ENCODE measurements at places on chromosomes 5 and 9.
A peak's percentile ranks its signal among the peaks of the same experiment; 100 is the strongest.

- DNase-seq = no peak
These were observed 31.2 kb upstream of the RNU6ATAC start for GRCh38 chr9:134195558-134195957.

- DNase-seq = no peak
These were observed 61.3 kb upstream of the XPA start for GRCh38 chr9:97758334-97758916.

DNA sequence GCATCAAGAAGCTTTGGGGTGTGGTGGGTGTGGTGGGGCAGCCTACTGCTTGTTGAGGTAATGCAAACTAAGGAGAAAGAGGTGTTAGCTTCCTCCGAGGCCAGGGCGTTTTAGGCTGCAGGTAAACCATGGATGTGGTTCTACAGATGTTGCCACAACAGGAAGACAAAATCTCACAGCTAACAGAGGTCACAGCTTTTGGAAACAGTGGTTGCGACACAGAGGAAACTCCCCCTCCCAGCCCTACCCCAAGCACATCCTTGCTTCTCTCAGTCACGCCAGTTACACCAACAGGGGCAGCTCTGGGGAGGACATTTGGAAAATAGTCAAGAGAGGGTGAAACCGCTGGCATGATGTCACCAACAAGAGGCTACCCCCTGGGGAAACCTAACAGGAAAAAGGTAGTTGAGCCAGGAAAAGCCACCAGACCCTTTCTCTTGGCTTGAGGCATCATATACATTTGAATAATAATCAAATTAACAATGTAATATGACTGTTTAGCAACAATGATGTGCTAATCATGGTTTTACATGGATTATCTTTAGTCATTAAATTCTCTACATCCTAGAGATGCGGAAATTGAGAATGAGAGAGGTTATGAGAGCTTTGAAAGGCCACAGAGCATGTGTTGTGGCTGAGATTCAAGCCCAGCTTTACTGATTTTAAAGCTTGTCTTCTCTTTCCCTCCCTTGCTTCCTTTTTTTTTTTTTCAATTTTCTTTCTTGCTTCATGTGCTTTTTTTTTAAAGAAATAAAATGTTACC is 82.2 kb upstream of the IL12B start:
- DNase-seq = peak; percentile 35

GRCh38 chr5:133456933-133457402 is 155.4 kb downstream of the FSTL4 start:
- DNase-seq = no peak

DNA sequence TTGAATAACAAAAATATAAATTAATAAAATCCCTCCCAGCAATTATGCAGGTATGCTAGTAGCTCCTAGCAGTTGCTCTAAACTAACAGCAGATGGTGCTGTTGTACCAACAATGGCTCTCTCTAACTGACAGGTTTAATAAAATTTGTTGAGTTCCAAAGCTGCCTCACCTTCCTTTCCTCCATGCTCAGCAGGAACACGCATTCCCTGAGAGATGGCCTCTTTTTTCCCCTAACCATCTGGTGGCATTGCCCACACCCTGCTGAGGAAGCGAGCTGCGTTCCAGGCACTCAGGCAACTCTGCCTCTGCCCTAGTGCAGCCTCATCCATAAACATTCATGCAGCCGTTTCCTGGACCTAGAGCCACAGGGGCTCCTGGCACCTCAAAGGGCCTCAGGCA is 106.2 kb downstream of the KLHL3 start:
- peak; percentile 3 for DNase-seq

GRCh38 chr5:95284572-95285408 is at the start of gene MCTP1:
Gene MCTP1, minus strand, starts transcription at chr5:95285094.
- no peak for DNase-seq

DNA sequence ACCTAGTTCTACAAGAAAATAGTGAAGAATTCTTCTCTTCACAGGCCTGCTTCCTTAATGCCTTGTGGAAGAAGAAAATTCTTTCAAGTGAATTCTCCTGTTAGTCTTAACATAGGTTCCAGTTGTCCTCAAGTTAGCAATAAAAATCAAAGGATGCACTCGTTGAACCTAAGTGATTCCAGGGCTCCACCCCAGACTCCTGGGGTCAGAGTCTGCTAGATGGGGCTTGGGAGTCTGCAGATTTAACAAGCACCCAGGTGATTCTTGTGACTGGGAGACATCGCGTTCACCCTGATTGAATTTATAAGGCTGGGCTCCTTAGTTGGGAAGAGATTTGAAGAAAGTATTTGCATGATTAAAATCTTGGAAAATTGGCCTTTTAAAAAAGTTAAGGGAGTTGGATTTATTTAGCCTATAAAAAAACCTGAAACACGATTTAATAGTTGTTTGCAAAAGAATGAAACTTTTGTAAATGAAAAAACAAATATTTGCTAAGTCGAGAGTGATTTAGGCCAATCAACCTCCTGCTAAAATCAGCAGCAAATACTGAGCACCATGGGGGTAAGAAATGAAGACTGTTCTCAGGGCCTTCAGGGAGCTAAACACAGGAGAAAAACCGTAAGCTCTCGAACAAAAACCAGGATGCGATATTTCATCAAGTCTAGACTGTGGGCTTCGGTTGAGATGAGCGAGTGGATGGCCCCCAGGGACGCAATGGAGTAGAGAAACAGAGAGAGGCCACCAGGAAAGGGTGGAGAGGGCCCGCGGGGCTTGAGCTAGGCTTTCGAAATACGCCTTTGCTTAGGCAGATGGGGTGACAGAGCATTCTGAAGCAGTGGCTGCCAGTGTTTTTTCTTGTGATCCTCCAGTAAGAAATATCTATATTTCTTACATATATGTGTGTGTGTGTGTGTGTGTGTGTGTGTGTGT is 86.9 kb upstream of the TTC23L start:
- DNase-seq = no peak

- no peak for DNase-seq
These were observed 113.7 kb downstream of the TMEM232 start for GRCh38 chr5:110612794-110613247.

DNA sequence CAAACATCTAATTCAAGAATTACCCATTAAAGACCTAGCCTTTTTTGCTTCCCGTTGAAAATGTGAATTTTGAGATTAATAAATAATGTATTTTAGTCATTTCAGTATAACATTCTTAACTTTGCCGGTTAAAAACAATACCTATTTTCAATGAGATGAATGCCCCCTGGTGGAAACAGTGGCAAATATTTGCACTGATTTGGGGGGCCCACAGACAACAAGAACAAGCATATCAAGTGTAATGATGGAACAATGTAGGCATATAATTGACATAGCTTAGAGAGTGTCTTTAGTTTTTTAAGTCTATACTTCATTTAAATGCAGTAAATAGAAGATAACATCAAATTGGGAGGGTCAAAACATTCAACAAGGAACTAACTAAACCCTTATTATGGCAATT is 111.9 kb downstream of the NTRK2 start:
- DNase-seq = no peak

GRCh38 chr5:38816083-38817030 is 29.5 kb upstream of the OSMR start:
- DNase-seq = no peak

All from stimulated activated CD8-positive, alpha-beta memory T cell treated with anti-CD3 and anti-CD28 coated beads, Interleukin-15, amount 100 ng/mL, for 1 hour (primary cell).